Chondrocyte (in vitro differentiated cells): ENCODE measurements at places on chromosomes 3 and 15.

- DNase-seq = no peak
These were observed 12.4 kb downstream of the ANKRD63 start for GRCh38 chr15:40270246-40270995.

- no peak for DNase-seq
These were observed 590.1 kb upstream of the CBLB start for GRCh38 chr3:106458952-106459351.

GRCh38 chr3:106135451-106136160 is 266.8 kb upstream of the CBLB start:
- DNase-seq = peak; percentile 81

DNA sequence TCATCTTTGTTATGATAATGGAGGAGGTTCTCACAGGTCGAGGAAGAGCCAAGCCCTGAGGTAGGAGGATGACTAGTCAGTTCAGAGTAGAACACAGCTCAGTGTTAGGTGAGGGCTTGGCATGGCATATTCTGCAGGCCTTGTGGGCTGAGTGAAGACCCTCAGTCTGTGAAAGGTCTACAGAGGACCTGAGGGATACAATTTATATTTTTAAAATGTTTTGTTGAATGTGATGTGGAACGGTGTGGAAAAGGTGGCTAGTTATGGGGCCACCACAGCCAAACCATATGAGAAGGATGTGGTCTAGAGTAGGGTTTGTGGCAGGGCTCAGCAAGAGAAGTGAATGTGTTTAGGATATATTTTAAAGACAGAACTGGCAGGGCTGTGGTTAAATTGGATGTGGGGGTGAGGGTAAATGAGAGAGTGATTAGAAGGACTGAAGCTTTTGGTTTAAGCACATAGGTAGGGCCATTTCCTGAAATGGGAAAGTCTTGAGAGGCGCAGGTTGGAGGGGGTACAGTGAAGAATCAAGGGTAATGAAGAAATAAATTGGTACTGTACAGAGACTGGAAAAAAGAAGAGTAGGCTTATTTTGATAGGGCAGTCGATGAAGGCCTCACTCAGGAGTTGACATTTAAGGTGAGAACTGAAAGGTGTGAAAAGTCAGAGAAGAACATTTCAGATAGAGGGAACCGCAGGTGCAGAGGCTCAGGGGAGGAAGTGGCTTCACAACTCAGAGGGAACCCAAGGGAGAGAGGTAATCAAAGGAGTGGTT is 60.5 kb downstream of the SPTSSB start:
- DNase-seq = no peak

GRCh38 chr3:149519912-149520311 is 45.4 kb downstream of the TM4SF4 start:
- DNase-seq = no peak

- DNase-seq = no peak
These were observed 3.3 kb downstream of the LIPH start for GRCh38 chr3:185549122-185549521.

- no peak for DNase-seq
These were observed 9.2 kb downstream of the CXCR6 start for GRCh38 chr3:45952456-45952855.

- DNase-seq = no peak
These were observed 204.8 kb upstream of the SLC2A2 start for GRCh38 chr3:171231361-171231760.

DNA sequence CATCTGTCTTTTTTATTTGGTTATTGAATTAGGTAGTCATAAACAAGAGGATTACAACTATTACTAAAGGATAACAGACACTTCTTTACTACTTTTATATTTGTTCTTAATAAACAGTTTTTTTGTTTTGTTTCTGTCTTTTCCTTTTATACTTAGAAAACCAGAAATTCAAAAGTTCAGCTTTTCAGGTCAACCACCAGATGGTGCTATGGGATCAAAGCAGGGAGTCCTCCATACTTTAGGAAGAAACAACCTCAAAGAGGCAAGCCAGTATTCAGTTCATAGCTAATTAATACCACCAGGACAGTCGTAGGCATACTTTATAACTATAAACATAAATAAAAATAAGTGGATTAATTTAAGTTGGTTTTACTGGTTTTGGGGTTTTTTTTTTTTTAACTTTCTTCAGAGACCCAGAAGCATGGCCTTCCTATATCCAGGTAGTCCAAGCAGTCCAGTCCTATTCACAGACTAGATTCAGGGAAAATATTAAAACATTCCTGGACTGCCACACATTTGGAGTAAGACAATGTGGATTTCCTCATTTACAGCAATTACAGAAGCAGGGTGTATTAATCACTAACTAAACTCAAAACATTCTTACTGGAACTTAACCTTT is 16.0 kb upstream of the EID1 start:
- DNase-seq = no peak

DNA sequence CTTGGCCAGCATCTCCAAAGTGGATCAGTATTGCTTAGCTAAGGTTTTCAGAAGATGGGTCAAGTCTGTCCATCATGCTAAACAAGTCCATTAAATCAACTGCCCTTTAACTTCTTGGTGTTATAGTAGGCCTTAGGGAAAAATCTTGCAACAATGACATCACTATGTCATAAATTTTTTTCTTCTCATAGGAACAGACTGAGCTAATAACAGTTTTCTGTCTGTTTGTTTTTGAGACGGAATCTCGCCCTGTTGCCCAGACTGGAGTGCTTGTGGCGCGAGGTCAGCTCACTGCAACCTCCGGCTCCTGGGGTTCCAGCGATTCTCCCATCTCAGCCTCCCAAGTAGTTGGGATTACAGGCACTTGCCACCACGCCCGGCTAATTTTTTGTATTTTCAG is 94.2 kb downstream of the EFL1 start:
- no peak for DNase-seq
